ENCODE measurements at places on chromosomes 2 and 18.

- no peak for DNase-seq
Observed at GRCh38 chr18:51668607-51669006, 471.1 kb upstream of the MEX3C start.

- DNase-seq = no peak
Observed at GRCh38 chr2:69789772-69790600, 39.5 kb upstream of the GMCL1 start.

- no peak for DNase-seq
Observed at GRCh38 chr2:213224366-213224765, 59.9 kb upstream of the SPAG16 start.

DNA sequence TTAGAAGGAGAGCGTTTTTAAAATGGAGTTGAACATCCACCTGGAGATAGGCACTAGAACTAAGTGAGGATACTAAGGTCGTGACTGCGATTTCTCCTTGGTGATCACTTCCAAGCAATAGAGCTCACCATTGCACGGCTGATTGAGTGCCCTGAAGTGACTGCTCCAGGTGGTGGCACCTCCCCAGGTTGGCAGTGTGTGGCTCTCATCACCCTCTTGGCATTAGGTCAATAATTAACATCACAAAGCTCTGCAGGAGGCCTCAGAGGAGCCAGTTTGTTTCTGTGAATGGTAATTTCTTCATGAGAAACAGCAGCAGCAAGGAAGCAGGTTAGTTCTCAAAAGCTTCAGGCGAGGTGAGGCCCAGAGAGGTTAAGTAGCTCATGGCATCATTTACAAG is 259.6 kb downstream of the CLIP4 start:
- no peak for DNase-seq

DNA sequence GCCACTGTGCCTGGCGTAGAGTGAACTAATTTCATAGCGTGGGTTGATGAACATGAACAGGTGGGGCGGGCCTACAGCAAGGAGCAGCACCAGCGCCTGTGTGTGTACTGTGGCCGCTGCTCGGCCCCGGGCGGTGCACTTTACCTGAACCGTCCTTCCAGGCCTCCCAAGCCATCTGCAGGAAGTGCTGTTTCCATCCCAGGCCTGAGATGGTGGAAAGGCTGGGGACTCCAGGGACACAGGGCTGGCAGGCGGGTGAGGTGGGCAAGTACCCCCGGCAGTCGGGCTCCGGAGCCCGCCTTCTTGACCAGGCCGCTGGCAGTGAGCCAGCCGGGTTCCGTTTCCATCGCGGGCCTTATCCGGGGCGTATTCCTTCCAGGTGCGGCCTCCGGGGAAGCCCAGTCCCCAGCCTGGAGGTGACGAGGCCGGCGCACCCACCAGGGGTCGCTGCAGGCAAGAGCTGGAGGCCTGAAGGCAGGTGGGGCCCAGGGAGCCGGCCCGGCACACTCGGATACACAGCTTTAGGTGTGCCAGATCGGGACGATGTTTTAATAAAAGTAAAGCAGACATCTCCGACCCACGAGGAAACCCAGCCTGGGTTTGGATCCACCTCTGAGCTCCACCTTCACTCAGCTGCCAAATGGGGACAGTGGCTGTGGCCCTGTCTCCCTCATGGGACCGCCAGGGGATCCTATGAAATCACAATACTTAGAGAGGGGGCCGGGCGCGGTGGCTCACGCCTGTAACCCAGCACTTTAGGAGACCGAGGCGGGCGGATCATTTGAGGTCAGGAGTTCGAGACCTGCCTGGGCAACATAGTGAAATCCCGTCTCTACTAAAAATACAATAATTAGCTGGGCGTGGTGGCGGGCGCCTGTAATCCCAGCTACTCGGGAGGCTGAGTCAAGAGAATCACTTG is 22.7 kb upstream of the PDIA6 start:
- peak; percentile 78 for DNase-seq

DNA sequence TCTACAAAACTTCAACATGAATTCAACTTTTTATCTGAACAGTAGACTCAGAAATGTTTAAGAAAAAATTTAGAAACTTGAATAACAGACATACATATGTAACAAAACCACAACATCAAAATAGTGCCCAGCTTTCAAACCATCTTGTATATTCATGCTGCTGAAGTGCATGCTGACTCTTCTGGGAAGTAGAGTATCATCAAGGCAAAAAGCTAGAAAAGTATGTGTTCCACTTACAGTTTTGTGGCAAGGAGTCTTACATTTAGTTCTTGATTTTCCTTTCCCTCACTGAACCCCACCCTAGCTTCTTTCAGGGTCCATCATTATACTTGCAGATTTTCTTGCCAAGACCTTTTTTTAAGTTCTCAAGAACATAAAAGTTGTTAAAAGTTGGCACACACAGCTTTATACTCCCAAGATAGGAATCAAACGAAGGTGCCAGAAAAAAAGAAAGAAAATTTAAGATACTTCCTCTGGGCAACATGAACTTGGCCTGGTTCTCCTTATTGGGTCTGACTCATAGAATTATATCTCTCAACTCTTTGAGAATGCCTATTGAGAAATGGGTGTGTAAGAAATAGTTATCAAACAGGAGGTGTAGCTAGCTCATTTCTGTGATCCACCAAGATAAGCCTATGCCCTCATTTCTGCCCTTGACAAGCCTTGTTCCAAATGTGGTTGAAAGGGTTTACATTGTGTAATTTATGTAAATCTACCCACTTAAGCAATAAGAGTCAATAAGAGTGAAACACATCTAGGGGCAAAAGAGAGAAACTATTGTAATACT is 667.6 kb upstream of the ACVR2A start:
- DNase-seq = no peak

GRCh38 chr2:142134911-142135310 is 4.1 kb upstream of the LRP1B start:
- DNase-seq = no peak

DNA sequence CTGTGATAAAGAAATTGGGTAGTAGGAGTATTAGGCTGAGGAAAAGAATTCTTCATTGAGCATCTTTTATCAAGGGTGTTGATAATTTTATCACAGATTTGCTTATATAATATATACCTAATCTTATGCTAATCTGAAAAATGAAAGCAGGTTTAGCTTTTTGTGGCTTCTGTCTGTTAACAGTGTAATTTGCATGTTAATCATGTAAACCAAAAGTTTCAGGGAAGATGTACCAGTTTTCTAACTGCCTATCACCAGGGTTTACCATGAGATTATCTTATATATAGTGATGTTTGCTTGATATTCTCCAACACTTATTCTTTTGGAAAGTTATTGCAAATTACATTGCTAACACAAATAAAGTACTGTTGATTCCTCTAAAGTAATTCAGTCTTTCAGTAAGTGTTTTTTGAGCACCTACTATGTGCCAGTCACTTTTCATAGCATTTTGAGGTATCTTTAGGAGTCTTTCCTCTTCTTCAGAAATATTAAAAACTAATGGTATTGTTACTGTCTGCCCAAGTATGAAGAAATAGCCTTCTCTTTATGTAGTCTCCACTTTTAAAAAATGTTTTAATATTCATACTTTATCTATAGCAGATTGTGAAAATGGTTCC is 41.6 kb downstream of the GCC2 start:
- DNase-seq = no peak

DNA sequence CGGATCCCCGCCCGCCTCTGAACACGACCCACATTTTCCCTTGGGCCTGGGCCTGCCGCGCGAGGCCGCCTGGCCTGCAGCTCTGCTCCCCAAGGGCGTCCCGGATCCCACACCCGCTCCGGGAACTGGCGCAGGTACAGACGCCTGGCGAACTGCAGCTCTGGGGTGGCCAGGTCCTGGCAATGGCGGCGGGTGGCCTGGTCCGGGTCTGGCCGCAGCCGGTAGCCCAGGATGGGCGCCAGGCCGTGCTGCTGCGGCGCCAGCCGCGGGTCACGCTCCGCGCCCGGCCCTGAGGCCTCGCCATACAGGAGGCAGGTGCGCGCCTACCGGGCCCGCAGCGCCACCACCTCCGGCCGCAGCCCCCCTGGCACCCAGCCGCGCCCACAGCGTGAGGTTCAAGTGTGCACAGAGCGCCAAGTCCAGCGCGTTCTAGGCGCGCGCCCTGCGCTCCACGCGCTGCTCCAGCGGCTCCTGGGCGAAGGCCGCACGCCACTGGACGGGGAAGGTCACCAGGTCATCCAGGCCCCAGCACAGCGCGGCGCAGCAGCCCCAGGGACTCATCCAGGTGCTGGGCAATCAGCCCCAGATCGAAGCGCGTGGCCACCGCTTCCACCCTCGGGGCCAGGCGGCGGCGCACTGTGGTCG is 9.5 kb downstream of the AQP12A start:
- DNase-seq = no peak

GRCh38 chr18:9861933-9862332 is 23.8 kb upstream of the TXNDC2 start:
- DNase-seq = no peak

- no peak for DNase-seq
Observed at GRCh38 chr2:36389091-36389564, 33.5 kb downstream of the CRIM1 start.

- DNase-seq = no peak
Observed at GRCh38 chr18:71398531-71398930, 1109.7 kb downstream of the SOCS6 start.

DNA sequence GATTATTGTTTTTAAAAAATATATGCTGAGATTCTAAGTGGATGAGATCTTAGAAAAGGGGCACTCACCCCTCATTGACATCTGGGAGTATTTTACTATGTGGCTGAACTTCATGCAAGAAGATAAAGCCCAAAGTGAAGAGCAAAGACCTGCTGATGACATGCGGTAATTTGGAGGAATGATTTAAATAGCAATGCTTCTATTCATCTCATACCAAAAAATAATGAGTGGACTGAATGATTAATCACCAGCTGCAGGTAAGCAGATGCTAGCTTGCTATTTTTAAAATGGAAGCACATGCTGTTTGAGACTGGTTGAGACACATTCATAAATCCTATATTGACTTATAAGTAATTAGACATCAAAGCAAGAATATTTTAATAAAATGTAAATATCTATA is 12.7 kb upstream of the CDK15 start:
- DNase-seq = no peak

DNA sequence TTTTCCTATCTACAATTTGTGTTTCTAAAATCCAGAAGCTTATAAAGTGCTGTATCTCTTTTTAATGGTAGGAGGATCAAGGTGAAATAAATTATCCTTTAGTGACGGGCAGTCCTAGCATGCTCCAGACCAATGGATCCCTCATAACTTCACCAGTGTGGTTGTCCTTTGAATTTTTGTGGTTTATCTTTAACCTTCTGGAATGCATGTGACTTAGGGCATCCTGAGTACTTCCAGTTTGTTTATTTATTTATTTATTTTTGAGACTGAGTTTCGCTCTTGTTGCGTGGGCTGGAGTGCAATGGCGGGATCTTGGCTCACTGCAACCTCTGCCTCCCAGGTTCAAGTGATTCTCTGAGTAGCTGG is 40.4 kb downstream of the NUP35 start:
- no peak for DNase-seq

- no peak for DNase-seq
Observed at GRCh38 chr2:112831946-112832840, 4.4 kb downstream of the IL1B start.

- DNase-seq = no peak
Observed at GRCh38 chr2:222688917-222689316, 17.5 kb downstream of the MOGAT1 start.

GRCh38 chr2:52934920-52935640 is 832.5 kb upstream of the CHAC2 start:
- DNase-seq = no peak

DNA sequence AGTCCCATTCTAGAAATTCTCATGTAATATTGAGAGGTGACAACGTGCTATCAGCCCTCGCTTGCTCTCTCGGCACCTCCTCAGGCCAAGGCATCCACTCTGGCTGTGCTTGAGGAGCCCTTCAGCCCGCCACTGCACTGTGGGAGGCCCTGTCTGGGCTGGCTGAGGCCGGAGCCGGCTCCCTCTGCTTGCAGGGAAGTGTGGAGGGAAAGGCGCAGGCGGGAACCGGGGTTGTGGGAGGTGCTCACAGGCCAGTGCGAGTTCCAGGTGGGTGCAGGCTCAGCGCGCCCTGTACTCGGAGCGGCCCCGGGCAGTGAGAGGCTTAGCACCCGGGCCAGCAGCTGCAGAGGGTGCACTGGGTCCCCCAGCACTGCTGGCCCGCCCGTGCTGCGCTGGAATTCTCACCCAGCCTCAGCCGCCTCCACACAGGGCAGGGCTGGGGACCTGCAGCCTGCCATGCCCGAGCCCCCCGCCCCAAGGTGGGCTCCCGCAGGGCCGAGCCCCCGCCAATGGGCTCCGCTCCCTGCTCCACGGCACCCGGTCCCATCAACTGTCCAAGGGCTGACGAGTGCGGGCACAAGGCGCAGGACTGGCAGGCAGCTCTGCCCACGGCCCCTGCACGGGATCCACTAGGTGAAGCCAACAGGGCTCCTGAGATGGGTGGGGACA is 1680.6 kb upstream of the LRRTM1 start:
- DNase-seq = no peak

- no peak for DNase-seq
Observed at GRCh38 chr2:85922199-85922598, 33.4 kb upstream of the ST3GAL5 start.

GRCh38 chr18:12828116-12829051 is 55.7 kb downstream of the PTPN2 start:
- DNase-seq = no peak

- no peak for DNase-seq
Observed at GRCh38 chr2:153819074-153819473, 52.6 kb upstream of the GALNT13 start.

DNA sequence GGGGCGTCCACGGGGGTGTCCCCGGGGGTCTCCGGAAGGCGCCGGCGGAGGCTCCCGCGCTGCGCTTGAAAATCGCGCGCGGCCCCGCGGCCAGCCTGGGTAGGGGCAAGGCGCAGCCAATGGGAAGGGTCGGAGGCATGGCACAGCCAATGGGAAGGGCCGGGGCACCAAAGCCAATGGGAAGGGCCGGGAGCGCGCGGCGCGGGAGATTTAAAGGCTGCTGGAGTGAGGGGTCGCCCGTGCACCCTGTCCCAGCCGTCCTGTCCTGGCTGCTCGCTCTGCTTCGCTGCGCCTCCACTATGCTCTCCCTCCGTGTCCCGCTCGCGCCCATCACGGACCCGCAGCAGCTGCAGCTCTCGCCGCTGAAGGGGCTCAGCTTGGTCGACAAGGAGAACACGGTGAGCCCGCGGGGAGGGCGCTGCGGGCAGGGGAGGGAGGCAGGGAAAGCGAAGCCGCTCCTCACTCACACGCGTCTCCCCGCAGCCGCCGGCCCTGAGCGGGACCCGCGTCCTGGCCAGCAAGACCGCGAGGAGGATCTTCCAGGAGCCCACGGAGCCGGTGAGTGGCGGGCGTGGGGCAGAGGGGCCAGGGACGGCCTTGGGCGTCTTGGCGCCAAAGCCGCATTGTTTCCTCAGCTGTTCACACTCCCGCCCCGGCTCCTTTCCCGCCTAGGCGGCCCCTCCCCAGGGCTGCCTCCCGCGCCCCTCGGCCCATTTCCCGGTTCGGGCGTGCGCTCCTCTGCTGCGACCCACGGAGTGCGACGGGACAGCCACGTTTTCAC is at the start of gene RRM2:
RRM2 (plus strand) TSS at position 240 of the 781 bp plus-strand sequence; CDS start at position 300, 60 bp downstream.
- peak; percentile 92 for DNase-seq

GRCh38 chr2:201126308-201127151 is 10.6 kb downstream of the CFLAR start:
- DNase-seq = no peak

DNA sequence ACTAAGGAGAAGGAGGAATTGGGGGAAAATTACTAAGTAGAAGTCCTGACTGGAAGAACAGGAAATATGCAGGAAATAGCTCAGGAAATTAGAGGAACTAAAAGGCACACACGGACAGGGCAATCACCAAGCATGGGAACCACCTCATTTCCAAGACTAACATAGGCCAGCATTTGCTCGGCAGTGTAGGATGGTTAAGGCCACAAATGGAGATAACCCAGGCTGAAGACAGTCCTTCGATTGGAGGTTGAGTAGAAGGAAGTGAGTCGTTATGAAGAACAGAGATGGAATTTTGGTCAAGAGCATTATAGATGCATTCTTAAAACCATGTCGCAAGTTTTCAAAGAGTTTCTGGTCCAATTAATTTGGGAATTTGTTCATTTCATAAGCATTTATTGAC is 401.4 kb downstream of the ALK start:
- DNase-seq = no peak

Measured in stimulated activated CD8-positive, alpha-beta memory T cell treated with anti-CD3 and anti-CD28 coated beads, Interleukin-2, amount 100 ng/mL, for 48 hours (primary cell).